HS-5 (cell line): ENCODE measurements at places on chromosomes 11 and 22.

DNA sequence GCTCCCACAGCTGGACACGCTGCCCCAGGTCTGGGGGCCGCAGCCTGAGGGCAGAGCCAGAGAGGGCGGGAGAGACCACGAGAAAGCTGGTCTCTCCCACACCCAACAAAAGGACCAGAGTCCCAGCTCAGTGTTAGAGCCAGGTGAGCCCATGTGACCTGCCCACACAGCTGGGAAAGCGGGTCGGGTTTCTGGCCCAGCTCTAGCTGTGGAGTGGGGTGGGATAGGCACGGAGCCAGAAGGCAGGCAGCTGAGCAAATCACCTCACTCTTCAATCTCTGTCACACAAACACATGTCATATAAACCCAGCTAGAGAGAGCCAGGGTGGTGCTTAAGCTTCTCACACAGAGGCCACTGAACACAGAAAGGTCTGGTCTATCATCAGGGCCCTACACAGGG lies 7.8 kb upstream of the EIF3D start:
- no peak for DNase-seq

DNA sequence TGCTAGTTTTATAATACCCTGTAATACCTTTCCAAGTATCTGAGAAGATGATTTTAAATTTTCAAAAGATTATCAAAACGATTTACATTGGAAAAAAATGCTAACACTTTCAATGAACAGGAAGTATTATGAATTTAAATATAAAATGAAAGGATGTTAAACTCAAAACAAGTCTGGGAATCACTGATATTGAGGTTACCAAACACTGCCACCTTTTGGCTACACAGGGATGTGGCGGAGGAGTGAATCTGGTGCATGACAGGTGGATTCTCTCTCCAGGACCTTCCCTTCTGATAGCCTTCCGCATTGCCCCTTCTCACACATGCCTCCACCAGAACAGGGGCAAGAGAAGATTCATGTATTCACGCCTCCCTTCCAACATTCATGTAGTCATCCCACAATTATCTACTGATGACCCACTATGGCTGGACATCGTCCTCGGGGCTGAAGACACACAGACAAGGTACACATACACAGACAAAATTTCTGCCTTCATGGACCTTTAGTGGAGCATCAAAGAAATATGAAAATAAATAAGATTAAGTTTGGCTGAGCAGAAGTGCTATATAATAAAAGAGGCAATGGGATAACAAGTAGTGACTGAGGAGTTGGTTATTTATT lies 34.7 kb downstream of the ATG16L2 start:
- no peak for DNase-seq

- no peak for DNase-seq
Observed at GRCh38 chr22:35054064-35054463, 11.9 kb upstream of the ISX start.

DNA sequence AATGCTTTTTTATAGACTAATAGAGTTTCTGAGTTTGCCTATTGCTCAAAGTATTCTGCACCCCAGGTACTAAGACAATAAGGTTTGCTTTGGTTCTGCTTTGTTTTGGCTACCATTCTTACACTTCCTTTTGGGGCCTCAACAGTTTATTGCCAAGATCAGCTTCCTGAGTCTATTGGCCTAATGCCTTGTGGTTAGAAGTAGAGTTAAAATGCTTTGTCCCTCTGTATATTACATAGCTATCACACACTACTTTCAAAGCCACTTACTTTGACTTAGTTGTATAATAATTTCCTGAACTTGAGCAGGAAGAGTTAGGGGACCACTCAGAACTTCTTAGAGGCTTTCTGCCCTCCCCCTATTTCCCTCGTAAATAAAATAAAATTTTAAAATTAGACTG lies 96.5 kb downstream of the DLG2 start:
- no peak for DNase-seq

GRCh38 chr11:31529189-31529588 lies 19.6 kb downstream of the ELP4 start:
- no peak for DNase-seq

DNA sequence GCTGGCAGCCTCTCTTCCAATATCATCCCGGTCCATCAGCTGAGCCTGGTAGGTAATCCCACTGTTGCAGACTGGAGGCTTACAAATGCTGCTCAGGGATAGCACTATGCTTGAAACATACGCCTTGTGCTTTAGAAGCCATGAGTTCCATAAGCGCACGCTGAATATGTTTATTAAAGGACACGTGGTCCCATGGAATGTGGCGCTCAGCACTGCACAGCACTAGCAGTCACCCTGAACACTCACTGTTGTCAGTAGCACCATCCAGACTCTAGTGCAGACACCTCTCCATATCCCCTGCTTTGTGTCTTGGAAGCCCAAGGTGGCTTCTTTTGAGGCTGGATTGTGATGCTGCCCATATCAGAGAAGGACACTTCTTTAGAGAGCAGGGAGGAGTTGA lies 120.9 kb downstream of the MAML2 start:
- DNase-seq, result no peak

GRCh38 chr22:26902401-26903029 lies 245.1 kb downstream of the MIAT start:
- no peak for DNase-seq

- no peak for DNase-seq
Observed at GRCh38 chr22:44288913-44289312, 23.8 kb downstream of the SHISAL1 start.

- DNase-seq, result no peak
Observed at GRCh38 chr11:3232956-3233355, 739 bp upstream of the MRGPRE start.

GRCh38 chr22:23837496-23837859 lies 1.3 kb downstream of the DERL3 start:
- DNase-seq, result no peak

GRCh38 chr22:23938328-23939016 lies 22.5 kb downstream of the GSTT2B start:
- no peak for DNase-seq

GRCh38 chr11:64590763-64591221 lies at the start of gene SLC22A12:
TSS of gene SLC22A12 (plus strand) at chr11:64591220. CDS start at chr11:64591557, 337 bp downstream.
- no peak for DNase-seq

DNA sequence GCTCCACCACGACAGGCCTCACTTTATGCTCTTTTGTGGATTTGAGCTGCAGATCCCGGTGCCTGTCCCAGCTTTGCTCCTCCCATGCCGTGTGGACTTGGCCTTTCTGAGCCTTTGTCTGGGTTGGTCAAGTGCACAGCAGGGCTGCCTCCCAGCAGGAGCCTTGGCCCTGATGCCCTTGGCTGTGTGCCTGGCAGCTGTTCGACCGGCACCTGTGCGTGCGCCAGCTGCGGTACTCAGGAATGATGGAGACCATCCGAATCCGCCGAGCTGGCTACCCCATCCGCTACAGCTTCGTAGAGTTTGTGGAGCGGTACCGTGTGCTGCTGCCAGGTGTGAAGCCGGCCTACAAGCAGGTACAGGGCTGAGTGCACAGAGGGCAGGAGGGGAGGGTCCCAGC lies 46.5 kb downstream of the MYO7A start:
- no peak for DNase-seq

- DNase-seq, result no peak
Observed at GRCh38 chr11:31956310-31956709, 134.6 kb upstream of the RCN1 start.

DNA sequence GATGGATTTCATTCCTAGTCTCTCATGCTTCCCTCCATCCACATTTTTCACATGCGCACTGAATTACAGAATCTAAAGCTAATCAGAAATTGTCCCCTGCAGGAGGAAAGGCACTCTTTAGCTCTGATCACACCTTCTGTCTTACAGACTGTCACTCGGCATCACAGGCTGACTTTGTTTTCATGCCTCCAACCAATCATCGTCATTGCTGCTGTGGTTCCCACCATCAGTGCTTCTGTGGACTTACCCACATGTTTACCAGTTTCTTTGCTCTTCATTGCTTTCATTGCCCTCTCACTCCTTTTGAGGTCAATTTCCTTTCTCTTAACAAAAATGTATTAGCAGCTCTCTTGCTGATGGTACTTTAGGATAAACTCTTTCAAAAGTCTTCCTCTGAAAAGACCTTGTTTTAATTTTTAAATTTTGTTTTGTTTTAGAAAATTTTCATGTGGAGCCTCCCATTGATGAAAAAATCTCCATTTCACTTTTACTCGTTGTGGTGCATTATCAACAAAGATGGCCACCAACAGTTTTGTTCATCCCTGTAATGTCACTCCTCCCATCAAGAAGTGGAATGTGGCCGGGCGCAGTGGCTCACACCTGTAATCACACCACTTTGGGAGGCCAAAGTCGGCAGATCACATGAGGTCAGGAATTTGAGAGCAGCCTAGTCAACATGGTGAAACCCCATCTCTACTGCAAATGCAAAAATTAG lies 20.2 kb upstream of the TREH start:
- DNase-seq, result no peak
